Heart left ventricle (tissue), 16 donors: ENCODE measurements at places on chromosomes 11 and 22.

GRCh38 chr22:44650806-44651205 lies 51.2 kb upstream of the PRR5 start:
- DNase-seq: no peak
- no peak overlapping the region for H3K27ac ChIP-seq
- H3K4me3 ChIP-seq: no peak overlapping the region
- no peaks in the 10 kb centered on the region for H3K36me3 ChIP-seq

DNA sequence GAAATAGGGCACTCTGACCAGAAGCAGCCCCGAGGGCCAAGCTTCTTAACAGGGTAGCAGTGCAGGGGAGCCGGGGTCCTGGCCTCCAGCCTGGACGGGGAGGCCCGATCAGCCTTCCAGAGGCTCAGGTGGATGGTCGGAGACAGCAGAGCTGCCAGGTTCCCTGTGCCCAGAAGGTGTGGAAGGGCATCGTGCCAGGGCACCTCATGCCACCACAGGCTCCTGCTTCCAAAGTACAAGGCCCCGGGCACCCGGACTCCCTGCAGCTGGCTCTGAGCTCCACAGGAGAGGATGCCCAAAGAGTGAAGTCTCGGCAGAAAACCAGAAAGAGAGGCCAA lies 14.3 kb downstream of the EHD1 start:
- H3K4me3 ChIP-seq: no peak overlapping the region
- H3K27ac ChIP-seq: peak overlapping the region; percentile 90
- H3K36me3 ChIP-seq: peaks cover 12% of the 10 kb centered on the region
- no peaks in the 10 kb centered on the region for H3K27me3 ChIP-seq
- H3K4me1 ChIP-seq: peaks cover 84% of the 10 kb centered on the region

- no peak overlapping the region for H3K27ac ChIP-seq
- no peaks in the 10 kb centered on the region for H3K27me3 ChIP-seq
- peaks cover 14% of the 10 kb centered on the region for H3K4me1 ChIP-seq
- H3K36me3 ChIP-seq: no peaks in the 10 kb centered on the region
- H3K4me3 ChIP-seq: no peak overlapping the region
Observed at GRCh38 chr11:43315966-43316365, 4.2 kb downstream of the API5 start.

DNA sequence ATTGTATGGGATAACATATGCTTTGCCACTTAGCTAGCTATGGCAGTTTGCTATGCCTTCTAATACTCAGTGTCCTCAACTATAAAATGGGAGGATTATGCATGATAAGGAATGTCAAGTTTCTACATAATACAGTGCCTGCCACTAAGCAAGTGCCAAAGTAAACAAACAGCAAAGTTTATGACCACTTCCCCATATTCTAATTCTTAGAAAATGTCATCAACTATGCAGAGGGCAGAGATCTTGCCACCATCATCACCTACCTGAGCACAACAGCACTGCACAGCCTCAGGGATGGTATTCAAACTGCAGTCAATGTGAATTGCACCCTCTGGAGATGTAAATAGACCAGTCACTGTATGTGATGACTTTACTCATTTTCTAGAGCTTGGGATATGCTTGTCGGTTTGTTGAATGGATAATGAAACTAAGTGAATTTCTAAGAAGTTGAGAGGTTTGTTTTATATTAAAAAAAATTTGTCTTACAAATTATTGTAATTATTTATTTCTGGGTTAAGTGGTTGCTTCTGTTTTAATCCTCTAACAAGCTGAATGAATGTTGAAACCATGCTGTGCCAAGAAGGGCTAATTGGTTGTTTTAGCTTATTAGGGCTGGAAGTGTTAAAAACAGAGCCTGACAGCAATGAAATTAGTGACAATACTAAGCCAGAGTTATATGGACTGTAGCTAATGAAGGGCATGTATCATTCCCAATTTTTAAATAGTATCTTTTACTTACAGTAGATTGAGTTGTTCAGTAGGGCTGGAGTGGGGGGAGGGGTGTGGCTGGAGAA lies 398.4 kb downstream of the CNTN5 start:
- no peak overlapping the region for H3K4me3 ChIP-seq
- DNase-seq: no peak
- no peak overlapping the region for H3K27ac ChIP-seq
- no peaks in the 10 kb centered on the region for H3K36me3 ChIP-seq
- H3K4me1 ChIP-seq: no peaks in the 10 kb centered on the region
